ENCODE measurements at places on chromosomes 1 and 21.
A peak's percentile ranks its signal among the peaks of the same experiment; 100 is the strongest.

- DNase-seq: no peak
Observed at GRCh38 chr1:226100436-226101391, 38.2 kb downstream of the H3-3A start.

GRCh38 chr1:212700223-212700891 is 717 bp upstream of the BATF3 start:
- no peak for DNase-seq

DNA sequence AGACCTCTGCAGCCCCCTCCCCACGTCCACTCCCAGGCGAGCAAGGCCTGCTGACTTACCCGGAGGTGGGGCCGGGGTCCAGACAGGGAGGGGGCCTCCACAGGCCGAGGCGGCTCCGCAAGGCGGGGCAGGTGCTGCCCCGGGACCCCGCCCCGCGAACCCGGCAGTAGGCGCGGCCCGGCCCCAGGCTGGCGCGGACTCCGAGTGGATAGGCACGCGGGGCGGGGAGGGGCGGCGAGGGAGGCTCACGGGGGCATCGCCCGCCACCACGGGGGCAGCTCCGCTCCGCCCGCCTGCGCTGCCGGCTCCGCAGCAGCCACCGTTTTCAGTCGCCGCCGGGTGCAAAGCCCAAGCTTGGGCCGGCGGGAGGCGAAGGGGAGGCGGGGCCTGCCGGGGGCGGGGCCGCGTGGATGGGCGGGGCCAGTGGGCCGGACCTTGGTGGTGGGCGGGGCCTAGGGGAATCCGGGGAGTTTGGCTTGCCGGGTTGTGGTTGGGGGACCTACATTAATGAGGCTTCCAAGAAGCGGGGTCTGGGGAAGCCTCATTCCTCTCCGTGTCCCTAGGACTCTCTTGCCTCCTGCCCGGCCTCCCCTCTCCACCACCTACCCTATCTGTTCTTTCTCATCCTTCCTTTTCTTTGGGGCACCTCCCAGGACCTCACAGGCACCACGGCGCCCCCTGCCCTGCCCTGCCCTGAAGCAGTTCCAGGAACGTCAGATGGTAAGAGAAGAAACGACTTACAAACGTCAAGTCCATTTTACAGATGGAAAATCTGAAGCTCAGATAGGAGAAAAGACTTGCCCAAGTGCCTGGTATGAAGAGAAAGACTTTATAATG is at the start of gene RIMS3:
RIMS3 (minus strand) TSS at position 348 of the 837 bp plus-strand sequence. CDS start 23,757 bp downstream, outside the sequence.
- DNase-seq: no peak

GRCh38 chr1:68651115-68651514 is 154.2 kb upstream of the DEPDC1 start:
- DNase-seq: no peak

- no peak for DNase-seq
Observed at GRCh38 chr21:43266534-43266933, 97.7 kb downstream of the CRYAA start.

GRCh38 chr1:229625071-229625914 is 629 bp downstream of the TAF5L start:
- no peak for DNase-seq

- no peak for DNase-seq
Observed at GRCh38 chr1:223017291-223017690, 125.8 kb downstream of the TLR5 start.

DNA sequence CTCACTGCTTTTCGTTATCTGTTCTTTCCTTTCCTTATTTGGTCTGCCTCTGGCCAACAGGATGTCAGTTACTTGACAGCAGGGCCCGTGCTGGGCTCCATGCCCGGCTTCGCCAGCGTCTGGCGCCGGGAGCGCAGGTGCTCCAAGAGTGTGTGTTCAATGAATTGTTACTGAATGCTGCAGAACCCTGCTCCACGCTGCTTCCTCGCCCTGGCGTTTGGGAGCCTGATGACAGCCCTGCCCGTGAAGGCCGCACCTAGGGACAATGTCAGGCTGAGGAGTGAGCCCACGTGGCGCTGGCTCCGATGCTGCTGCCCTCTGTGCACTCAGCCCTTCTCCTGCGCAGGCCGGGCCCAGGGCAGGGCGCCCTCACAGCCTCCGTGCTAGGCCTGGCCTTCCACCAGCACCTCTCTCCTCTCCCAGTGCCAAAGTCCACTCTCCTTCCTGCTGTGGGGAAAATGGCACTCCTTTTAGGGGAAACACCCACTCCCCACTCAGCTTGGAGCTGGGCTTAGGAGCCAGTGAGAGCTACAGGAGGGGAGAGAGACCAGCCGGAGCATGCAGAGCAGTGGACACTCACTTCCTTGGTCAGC is 51.4 kb downstream of the ACBD3 start:
- no peak for DNase-seq

- DNase-seq: no peak
Observed at GRCh38 chr1:156750191-156750672, 1.2 kb downstream of the HDGF start.

DNA sequence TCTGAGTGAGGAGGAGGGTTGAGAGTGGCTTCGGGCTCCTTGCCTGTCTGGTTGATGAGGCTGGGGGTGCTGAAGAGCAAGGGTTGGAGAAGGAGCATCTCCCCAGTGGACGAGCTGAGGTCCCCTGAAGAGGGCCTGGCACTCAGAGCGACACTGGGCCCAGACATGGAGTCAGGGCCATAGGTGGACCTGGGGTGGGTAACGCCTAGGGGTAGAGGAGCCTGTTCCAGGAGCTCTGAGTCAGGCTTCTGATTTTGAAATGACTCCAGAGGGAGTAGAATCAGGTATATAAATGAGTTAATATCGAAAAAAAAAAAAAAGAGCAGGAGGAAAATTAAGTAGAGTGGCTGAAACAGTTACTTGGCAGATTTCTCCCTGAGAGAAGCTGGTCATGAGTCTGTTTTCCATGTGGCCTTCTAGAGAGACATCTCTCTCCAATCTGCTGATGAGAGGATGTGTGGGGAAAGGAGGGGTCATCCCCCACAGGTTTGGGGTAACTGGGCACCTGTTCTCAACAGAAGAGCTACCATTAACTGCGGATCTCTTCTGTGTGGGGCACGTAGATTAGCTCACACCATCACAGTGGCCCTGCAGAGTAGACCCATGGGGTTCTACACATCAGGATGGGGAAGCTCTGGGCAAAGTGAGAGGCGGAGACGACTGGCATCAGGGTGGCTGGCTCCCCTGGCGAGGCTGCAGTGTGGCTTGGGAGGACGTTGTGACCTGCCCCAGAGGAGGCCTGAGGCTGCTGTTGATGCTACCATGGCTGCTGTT is 115.5 kb downstream of the DHRS3 start:
- no peak for DNase-seq

DNA sequence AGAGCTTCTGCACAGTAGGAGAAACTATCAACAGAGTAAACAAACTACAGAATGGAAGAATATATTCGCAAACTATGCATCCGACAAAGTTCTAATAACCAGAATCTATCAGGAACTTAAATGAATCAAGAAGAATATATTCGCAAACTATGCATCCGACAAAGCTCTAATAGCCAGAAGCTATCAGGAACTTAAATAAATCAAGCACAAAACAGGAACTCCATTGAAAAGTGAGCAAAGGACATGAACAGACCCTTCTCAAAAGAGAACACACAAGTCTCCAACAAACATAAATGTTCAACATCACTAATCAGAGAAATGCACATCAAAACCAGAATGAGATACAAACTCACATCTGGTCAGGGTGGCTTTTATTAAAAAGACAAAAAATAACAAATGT is 126.9 kb downstream of the VAV3 start:
- DNase-seq: no peak

GRCh38 chr1:64242895-64243756 is 39.7 kb downstream of the UBE2U start:
- no peak for DNase-seq

GRCh38 chr1:58251430-58252073 is 295.0 kb downstream of the OMA1 start:
- no peak for DNase-seq

- no peak for DNase-seq
Observed at GRCh38 chr1:22806584-22806983, 95.9 kb downstream of the EPHB2 start.

DNA sequence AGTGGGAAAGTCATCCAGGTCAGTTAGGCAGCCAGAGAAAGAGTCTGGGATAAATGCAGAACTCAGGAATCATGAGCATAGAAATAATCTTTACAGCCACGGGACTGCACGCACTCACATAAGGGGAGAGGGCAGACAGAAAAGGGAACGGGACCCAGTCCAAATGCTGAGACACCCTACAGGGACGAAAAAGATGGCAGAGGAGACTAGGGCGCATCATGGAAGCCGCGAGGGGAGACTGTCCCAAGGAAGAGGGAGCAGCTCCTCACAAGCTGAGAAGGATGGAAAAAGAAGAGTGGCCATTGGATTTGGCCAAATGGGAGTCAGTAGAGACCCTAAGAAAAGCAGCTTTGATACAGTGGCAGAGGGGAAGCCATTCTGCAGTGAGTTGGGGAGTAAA is 102.9 kb upstream of the TLR5 start:
- DNase-seq: no peak

GRCh38 chr1:203478231-203478630 is 2.6 kb downstream of the PRELP start:
- DNase-seq: no peak

GRCh38 chr1:21616372-21616771 is 52.8 kb downstream of the RAP1GAP start:
- no peak for DNase-seq

GRCh38 chr1:227815468-227816409 is at the start of gene PRSS38:
PRSS38 (plus strand) TSS chr1:227815675; CDS start chr1:227815717, 42 bp downstream.
- DNase-seq: no peak

GRCh38 chr21:33021150-33021549 is 4.6 kb upstream of the OLIG2 start:
- DNase-seq: no peak

- DNase-seq: no peak
Observed at GRCh38 chr1:184075055-184076029, 23.8 kb downstream of the TSEN15 start.

- no peak for DNase-seq
Observed at GRCh38 chr1:203636291-203636690, 9.7 kb downstream of the ATP2B4 start.

DNA sequence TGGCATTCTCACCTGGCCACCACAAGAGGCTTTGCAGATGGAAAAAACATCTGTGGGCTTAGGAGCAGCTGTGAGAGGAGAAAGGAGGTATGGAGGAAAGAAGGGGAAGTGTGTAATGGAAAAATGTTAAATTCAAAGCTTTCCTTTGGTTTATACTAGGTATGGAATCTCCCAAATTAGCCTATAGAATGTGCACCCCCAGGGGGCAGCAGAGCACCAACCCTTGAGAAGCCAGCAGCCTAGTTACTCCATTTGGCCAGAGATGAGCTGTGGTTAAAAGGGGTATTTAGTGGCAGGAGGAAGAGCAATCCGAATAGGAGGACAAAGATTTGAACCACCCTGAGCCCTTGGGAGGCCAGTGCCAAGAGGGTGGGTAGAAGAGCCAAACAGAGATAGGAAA is 97.5 kb upstream of the CTTNBP2NL start:
- peak; percentile 52 for DNase-seq

Data from iPS DF 6.9 (cell line).